Activated T-cell treated with anti-CD3 and anti-CD28 coated beads, Interleukin-2, amount 50 U/mL, for 24 hours (primary cell): ENCODE measurements at places on chromosomes 1 and 21.

DNA sequence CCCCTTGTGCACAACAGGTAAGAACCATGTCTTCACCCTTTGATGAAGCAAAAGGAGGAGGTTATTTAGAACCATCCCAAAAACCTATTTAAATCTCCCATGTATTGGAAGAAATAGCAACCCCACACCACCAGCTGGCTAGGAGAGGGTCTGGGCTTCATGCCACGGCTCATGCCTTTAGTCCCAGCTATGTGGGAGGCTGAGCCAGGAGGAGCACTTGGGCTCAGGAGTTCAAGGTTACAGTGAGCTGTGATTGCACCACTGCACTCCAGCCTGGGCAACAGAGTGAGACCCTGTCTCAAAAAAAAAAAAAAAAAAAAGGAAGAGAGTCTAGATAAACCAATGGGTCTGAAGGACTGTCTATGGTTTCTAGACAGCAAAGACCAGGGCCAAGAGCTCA is 197.9 kb upstream of the COA6 start:
- no peak for DNase-seq

GRCh38 chr1:19348441-19349198 is 36.5 kb downstream of the SLC66A1 start:
- no peak for DNase-seq

DNA sequence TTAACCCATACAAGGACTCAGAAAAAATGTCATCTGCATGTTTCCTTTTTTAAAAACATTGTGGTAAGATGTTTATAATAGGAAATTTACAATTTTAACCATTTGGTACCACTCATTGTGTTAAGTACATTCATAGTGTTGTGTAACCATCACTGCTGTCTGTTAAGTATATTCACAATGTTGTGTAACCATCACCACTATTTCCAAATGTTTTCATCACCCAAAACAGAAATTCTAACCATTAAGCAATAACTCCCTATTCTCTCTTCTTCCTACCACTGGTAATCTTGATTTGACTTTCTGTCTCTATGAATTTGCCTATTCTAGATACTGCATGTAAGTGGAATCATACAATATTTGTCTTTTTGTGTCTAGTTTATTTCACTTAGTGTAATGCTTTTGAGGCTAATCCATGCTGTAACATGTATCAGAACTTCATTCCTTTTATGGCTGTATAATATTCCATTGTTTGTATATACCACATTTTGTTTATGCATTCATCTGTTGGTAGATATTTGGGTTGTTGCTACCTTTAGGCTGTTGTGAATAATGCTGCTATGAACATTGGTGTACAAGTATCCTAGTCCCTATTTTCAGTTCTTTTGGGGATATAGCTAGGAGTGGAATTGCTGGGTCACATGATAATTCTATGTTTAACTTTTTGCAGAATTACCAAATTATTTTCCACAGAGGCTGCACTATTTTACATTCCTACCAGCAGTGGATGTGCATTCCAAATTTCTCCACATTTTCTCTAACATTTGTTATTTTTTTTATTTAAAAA is 14.1 kb downstream of the HIPK1 start:
- DNase-seq = no peak

DNA sequence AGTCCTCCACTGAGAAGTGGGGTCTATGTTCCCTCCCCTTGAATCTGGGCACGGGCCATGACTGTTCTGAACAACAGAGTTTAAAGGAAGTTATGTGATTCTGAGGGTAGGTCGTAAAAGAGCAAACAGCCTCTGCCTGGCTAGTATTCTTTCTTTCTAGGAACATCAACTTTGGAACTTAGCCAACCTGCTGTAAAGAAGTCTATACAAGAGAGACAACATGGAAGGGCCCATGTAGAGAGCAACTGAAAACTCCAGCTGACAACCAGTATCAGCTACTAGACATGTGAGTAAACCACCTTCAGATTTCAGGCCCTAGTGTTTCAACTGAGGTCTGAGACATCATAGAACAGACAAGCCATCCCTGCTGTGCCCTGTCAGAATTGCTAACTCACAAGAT is 7.5 kb downstream of the SELENOF start:
- DNase-seq = no peak

DNA sequence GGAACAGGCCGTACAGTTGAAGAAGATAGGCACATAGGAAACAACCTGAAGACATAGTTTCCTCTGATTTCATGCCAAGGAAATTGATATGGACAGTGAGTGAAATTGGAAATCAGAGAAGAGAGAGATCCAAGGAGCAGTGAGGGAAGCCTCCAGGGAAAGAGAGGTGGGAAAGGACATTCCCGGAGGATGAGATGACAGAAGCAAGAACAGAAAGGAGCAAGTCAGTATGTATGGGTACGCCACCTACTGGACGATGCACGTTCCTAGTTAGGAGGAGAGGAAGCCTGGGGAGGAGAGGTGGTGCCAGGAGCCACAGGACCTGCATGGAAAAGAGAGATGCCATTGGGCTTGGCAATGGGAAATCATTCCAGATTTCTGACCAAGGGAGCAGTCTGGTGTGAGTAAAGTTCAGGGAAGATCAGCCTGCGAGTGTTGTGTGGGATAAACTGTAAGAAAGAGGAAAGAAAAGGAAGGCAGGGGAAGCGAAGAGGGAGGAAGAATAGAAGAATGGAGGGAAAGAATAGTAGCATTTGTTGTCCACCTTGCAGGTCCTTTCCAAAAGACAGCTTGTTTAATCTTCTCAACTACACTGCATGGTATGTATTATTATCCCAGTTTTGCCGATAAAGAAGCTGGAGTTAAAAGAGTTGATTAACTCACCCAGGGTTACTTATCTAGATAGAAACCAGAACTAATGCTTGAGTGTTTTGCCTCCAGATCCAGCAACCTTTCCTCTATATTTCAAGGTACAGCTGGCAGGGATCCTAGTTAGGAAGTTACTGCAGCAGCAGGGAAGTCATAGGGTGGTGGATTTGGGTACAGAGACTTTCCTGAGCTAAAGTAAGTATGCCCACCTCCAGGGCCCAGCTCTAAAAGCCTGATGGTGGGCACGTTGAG is 27.4 kb downstream of the C1orf116 start:
- peak; percentile 45 for DNase-seq
